ENCODE measurements at places on chromosomes 16 and 17.

DNA sequence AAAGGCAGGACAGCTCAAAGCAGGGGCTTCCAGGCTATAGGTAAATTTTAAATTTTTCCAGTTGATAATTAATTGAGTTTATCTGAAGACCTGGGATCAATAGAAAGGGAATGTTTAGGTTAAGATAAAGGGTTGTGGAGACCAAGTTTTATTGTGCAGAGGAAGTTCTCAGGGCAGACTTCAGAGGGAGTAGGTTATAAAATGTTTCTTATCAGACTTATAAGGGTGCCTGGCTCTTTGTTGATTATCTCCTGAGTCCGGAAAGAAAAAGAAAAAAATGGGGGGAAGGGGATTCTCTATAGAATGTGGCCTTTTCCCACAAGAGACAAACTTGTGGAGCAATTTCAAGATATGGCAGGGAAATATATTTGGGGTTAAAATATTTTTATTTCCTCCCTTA lies 15.9 kb downstream of the SLC46A1 start:
- DNase-seq = no peak

DNA sequence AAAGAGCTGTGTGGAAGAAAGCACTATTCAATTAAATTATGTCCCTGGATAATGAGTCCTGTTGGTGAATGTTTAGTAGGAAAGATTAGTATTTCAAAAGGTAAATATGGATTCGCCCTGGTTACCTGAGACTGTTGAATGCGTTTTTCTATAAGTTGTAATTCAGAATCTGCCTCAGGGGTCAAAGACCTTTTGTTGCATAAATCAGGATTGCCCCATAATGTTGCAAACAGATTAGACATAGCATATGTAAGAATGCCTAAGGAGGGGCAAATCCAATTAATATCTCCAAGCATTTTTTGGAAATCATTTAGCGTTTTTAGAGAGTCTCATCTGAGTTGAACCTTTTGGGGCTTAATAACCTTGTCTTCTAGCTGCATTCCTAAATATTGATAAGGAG lies 70.1 kb upstream of the ARL4D start:
- DNase-seq = no peak

GRCh38 chr17:74785981-74786360 lies 9.8 kb upstream of the NAT9 start:
- no peak for DNase-seq

- no peak for DNase-seq
These were observed 27.2 kb downstream of the SMPD3 start for GRCh38 chr16:68421076-68421475.

DNA sequence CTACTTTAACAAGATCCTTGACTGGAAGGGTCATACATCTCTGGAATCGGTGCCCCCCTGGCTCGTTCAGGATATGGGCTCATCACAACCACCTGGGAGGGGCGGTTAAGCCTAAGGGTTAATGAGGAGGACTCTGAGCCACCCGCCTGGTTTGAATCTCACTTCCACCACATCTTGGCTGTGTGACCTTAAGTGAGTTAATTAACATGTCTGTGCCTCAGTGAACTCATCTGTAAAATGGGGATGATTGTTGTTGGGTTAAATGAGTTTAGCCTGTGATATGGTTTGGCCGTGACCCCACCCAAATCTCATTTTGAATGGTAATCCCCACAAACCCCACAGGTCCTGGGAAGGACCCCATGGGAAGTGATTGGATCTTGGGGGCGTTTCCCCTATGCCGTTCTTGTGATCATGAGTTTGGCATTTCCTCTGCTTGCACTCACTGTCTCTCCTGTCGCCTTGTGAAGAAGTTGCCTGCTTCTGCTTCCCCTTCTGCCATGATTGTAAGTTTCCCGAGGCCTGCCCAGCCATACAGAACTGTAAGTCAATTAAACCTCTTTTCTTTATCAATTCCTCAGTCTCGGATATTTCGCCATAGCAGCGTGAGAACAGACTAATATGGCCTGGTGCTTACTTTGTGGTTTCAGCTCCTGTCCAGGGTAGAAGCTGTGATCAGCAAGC lies 214.0 kb upstream of the CIBAR2 start:
- no peak for DNase-seq

- no peak for DNase-seq
These were observed 25.3 kb downstream of the PRSS54 start for GRCh38 chr16:58269526-58269925.

GRCh38 chr16:85720302-85720637 lies 30.6 kb downstream of the C16orf74 start:
- no peak for DNase-seq

DNA sequence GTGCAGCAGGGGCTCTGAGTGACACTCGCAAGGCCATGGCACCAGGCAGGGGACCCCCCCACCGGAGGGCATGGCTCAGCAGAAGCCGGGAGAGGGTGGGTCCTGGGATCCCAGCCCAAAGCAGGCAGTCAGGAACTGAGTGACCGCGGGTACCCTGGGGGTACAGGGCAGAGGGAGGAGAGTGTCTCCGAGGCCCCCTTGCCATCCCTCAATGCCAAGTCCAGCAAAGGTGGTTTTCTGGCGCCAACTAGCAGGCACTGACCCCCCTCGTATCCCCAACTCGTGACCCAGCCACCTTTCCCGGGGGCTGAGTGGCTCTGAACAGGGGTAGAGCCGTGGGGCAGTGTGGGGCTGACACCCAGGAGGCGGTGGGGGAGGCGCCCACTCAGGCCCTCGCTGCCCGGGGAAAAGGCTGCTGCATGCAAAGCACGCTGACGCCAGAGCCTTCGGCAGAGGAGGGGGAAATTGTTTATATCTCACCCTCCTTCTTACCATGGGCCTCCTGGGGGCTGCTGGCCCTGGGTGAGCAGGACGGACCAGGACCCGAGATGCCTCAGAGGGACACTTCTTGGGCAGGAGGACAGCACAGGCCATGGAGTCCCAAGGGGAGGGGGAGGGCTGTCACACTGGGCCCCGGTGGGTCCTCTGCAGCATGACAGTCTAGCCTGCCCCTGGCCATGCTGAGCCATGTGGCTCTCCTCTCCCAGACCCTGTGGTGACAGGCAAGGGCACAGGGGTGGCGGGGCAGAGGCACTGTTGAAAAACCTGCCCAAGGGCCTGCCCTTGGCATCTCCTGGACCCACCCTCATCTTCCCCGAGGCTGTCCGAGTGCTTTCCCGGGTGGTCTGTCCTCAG lies 14.6 kb upstream of the ENPP7 start:
- no peak for DNase-seq

DNA sequence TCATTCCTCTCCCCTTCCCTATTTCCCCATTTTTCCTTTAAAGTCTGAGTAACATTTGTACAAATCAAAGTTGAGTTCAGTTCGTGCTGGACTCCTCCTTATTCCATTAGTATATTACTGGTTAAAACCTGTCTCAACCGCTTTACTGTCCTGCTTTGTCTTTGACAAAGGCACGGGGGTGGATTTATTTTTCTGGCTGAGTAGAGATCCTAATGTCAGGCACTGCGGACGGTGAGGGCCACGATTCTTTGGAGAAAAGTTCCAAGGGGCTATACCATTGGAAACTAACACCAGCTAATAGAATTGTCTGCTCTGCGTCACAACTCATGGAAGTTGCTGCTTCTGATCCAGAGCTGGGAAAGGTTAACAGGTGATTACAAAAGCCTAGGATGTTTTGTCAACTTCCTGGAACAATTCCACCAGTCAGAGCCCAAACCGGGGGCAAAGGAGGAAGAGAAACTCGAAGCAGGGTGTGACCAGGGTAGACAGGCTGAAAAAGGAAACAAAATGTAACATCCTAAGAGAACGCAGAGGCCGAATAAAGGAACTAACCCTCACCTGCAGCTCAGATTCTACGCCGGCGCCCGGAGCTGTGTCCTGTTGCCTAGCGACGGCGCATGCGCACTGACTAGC lies 12.4 kb downstream of the TAT start:
- DNase-seq = no peak

DNA sequence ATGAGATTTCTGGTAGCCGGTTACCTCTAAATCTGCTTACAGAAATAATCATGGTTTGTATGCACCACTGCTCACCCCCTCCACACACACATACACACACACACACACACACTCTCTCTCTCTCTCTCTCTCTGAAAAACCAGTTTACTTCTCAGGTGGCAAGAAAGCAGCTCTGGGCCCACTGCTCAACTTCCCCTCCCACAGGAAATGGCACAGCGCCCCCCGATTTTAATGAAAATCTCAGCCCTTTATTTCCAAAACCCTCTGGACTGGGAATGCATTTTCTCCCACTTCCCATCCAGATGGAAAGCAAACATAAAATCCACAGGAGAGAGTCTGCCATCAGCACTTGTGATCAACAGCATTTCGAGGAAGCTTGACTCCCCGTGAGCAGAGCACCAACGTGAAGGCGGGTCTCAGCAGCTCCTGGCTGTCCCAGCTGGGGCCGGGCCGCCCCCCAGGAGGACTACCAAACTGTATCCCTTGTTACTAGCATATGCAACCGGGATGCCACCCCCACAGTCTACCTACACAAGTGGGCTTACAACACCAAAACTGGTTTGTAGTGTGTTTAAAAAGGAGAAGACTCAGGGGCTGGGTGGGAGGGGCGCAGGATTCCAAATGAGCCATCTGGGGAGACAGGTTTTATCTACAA lies 121.1 kb downstream of the SLC39A11 start:
- DNase-seq = peak; percentile 26

- peak; percentile 76 for DNase-seq
These were observed 377.6 kb downstream of the CPPED1 start for GRCh38 chr16:12426122-12426521.

DNA sequence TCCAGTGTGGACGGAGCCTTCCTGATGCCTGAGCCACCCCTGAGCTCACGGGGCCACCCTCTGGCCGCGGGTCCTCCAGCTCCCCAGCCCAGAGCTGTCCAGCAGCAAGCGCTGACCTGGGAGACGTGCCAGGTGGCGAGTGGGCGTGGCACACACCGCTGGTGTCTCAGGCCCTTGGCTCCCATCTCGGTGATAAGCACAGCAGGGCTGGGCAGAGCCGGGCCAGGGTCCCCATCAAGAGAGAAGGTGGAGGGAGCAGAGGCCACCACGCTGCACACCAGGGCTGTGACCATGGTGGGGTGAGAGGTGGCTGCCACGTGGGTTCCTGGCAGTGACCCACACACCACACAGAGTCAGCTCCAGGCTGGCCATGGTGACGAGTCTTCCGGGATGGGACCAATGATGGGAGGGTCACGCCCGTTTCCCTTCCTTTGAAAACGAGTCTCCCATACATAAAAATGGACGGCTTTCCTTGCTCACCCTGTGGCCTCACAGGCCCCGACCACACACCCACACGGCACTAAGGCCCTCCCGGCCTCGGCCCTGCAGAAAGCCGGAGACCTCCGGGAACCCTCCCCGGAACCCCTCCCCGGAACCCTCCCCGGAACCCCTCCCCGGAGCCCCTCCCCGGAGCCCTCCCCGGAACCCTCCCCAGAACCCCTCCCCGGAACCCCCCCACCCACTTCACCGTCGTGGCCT lies 16.8 kb downstream of the UTS2R start:
- DNase-seq = no peak

DNA sequence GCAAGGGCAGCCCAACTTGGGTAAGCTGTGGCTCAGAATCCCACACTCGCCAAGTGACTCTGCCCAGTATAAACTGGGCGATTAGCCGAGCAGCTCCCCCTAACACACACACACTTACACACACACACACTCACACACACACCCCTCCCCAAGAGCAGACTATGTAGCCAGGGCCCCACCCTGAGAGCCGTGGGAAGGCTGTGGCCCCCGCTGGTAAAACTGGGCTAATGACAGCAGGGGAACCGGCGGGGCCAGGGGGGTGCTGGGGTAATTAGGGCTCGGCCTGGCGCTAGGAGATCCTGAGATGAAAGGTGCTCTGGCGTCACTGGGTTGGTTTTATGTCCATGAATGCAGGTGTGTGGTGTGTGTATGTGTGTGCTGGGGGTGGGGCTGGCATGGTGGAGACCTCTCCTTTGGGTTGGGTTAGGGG lies 1.1 kb upstream of the THRA start:
- no peak for DNase-seq

DNA sequence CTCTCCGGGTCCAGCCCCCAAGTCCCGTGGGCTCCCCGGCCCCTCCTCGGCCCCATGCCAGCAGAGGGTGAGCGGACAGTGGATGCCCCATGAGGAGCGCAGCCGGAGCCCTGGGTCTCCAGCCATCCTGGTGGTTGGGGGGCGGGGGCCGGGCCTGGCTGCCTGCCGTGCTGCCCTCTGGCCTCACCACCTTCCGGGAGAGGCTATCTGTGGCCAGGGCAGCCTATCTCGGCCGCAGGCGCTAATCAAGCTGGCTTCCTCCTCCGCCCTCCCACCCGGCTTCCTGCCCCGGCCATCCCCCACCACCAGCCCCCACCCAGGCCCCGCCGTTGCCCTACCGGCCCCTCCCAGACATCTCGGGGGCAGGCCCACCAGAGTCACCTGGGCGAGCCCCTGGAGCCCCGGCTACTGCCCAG lies 46.8 kb downstream of the ZFPM1 start:
- no peak for DNase-seq

GRCh38 chr17:45305530-45306087 lies 11.2 kb downstream of the MAP3K14 start:
- DNase-seq = no peak

- peak; percentile 76 for DNase-seq
These were observed 4.0 kb upstream of the PERCC1 start for GRCh38 chr16:1426734-1427471.

DNA sequence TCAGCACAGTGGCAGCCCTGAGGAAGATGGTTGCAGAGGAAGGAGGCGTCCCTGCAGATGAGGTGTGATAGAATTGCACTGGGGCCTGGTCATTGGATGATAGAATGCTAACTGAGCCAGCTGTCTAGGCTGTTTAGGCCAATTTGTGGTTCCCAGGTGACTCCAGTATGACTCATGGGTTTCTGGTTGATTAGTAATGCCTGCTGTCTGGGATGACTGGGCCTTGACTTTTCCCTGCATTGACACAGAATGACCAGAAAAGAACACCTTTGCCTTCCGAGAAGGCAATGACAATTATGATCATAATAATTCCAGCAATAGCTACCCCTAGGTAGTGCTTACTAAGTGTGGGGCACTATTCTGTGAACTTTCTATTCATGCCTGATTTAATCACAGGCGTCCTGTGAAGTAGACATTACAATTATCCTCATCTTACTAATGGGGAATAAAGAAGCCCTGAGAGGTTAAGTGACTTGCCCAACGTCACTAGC lies 31.5 kb downstream of the USP43 start:
- no peak for DNase-seq

- peak; percentile 61 for DNase-seq
These were observed 101.1 kb downstream of the C16orf78 start for GRCh38 chr16:49474741-49475140.

GRCh38 chr17:27849474-27850185 lies 43.5 kb downstream of the LYRM9 start:
- DNase-seq = no peak

All from eye (tissue), 1 donor.